ENCODE measurements at places on chromosomes 16 and 17.

GRCh38 chr16:72021043-72021442 is 12.5 kb downstream of the DHODH start:
- no peak for DNase-seq

DNA sequence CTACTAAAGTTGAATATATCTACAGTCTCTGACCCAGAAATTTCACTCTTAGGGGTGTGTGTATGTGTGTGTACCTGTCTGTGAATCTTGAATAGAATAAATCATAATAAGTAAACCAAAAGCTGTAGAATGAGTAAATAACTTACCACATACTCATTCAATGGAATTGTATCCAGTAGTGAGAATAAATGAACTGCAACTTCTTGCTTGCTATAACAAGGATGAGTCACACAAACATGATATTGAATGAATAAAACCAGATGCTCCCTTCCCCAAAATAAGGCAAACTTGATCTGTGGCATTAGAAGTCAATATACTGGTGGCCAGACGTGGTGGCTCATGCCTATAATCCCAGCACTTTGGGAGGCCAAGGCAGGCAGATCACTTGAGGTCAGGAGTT is 259.8 kb upstream of the MON1B start:
- peak; percentile 37 for DNase-seq

GRCh38 chr17:57701124-57701523 is 44.0 kb downstream of the CCDC182 start:
- no peak for DNase-seq

DNA sequence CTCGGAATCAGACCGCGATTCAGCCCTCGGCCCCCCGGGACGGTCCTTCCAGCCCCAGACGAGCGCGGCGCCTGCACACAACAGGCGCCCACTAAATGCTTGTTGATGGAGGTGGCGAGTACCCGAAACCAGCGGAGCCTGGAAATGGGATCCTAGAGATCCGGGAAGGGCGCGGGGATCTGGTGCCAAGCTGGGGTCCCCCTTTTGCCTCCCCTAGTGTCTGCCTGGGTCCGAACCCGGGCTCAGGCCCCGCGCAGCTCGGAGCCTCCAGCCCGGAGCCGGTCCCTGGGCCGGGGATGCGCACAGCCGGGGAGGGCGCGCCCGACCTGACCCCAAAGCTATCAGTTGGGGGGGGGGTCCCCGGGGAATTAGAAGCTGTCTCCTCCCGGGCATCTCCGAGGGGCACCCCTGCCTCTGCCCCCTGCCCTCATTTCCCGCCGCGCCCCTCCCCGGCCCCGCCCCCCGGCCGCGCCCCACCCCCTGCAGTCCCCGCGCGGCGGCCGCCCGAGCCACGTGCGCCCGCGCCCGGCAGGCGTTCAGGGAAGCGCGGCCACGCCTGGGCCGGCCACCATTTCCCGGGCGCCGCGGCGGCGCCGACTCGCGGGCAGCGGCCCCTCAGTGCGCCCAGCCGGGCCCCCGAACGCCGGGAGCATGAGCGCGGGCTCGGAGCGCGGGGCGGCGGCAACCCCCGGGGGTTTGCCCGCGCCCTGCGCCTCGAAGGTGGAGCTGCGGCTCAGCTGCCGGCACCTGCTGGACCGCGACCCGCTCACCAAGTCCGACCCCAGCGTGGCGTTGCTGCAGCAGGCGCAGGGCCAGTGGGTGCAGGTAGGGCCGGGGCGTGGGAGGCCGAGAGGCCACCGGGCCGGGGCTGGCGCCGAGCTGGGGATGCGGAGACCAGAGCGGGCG is at the start of gene CPNE7:
Gene CPNE7 (plus strand): TSS at position 512 of the 906 bp plus-strand sequence. CDS start 140 bp downstream, at position 652.
- DNase-seq = no peak

- no peak for DNase-seq
These were observed 26.0 kb upstream of the ADCY9 start for GRCh38 chr16:4142268-4142667.

DNA sequence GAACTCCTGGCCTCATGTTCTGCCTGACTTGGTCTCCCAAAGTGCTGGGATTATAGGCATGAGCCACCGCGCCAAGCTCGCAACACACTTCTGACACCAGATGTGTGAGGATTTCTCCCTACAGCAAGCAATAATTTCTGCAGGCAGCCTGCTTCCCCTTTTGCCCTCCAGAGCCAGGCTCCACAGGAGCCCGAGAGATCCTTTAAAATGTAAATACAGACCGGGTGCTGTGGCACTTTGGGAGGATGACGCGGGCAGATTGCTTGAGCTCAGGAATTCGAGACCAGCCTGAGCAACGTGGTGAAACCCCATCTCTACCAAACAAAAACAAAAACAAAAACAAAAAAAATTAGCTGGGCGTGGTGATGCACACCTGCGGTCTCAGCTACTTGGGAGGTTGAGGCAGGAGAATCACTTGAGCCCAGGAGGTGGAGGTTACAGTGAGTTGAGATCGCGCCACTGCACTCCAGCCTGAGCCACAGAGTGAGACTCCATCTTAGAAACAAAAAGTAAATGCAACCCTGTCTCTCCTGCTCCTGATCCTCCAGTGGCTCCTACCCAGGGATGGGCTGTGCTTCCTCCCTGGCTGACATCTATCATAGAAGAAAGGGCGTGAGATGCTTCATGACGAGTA is 14.7 kb downstream of the C16orf96 start:
- DNase-seq = no peak
